Activated CD8-positive, alpha-beta T cell treated with anti-CD3 and anti-CD28 coated beads for 36 hours (primary cell): ENCODE measurements at places on chromosomes 1 and 21. TPM values are rescaled to one million over a fixed set of nuclear protein-coding genes. Genes with fewer than 3 reads are reported as not detected.

The EXOC8 gene
- 13.7 TPM for total RNA-seq

The ANGPTL3 gene
- not detected for total RNA-seq

The RXFP4 gene
- total RNA-seq = not detected

The ARHGEF16 gene
- not detected for total RNA-seq

The PPFIA4 gene
- 79.9 TPM for total RNA-seq

The ESPN gene
- total RNA-seq = 0.83 TPM

The NTNG1 gene
- total RNA-seq = 0.96 TPM

The PDZK1IP1 gene
- total RNA-seq = not detected

The SPRR4 gene
- not detected for total RNA-seq

The DNAH14 gene
- 2.3 TPM for total RNA-seq

The B3GALT6 gene
- 13.1 TPM for total RNA-seq

- peak; percentile 57 for DNase-seq
Observed at GRCh38 chr1:156508205-156508954, 7.8 kb upstream of the MEF2D start.

- no peak for DNase-seq
Observed at GRCh38 chr1:12457771-12458170, 160.2 kb downstream of the DHRS3 start.

DNA sequence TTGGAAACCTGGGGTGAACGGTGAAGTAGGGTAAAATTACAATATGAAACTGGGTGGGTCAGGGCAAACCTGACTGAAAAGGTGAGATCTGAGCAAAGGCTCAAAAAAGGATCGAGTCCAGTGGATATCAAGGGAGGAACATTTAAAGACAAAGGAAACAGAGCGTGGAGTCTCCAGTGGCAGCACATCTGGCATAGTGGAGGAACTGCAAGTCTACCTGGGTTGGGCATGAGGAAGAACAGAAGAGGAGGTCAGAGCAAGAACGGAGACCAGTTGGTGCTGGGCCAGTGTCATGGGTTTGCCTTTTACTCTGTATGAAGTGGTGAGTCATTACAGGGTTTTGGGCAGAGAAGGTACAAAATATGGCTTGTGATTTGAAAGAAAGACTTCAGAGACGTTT, 163.7 kb downstream of the NTPCR start:
- DNase-seq = no peak

DNA sequence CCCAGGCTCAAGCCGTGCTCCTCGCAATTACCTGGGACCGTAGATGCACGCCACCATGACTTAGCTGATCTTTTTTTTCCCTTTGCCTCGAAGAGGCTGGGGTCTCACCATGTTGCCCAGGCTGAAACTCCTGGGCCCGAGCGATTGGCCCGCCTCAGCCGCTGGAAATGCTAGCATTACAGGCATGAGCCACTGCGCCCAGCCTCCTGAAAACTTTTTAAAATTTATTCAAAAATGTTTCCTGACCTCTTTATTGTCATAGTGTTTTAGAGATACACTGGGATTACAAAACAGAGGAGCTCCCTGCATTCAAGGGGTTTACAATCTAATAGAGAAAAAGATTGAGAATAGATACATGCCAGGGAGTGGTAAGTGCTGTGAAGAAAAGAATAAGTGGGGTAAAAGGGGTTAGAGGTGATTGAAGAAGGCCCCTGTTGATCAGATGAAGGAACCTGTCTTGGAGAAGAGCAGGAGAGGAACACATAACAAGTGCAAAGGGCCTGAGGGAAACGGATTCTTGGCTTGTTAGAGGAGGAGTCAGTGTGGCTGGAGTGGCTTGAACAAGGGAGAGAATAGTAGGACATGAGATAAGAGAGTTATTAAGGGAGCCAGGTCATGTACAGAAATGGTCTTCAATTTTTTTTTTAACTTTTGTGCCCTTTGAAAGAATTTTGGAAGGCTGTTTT, 1.7 kb upstream of the TRIM33 start:
- no peak for DNase-seq

- DNase-seq = no peak
Observed at GRCh38 chr1:213284626-213285025, 233.6 kb downstream of the RPS6KC1 start.

GRCh38 chr1:182389619-182390047, 2.0 kb downstream of the GLUL start:
- DNase-seq = peak; percentile 5

- DNase-seq = no peak
Observed at GRCh38 chr1:191134796-191135195, 657.1 kb upstream of the BRINP3 start.

- DNase-seq = peak; percentile 46
Observed at GRCh38 chr1:2163205-2163604, 31.4 kb downstream of the FAAP20 start.

DNA sequence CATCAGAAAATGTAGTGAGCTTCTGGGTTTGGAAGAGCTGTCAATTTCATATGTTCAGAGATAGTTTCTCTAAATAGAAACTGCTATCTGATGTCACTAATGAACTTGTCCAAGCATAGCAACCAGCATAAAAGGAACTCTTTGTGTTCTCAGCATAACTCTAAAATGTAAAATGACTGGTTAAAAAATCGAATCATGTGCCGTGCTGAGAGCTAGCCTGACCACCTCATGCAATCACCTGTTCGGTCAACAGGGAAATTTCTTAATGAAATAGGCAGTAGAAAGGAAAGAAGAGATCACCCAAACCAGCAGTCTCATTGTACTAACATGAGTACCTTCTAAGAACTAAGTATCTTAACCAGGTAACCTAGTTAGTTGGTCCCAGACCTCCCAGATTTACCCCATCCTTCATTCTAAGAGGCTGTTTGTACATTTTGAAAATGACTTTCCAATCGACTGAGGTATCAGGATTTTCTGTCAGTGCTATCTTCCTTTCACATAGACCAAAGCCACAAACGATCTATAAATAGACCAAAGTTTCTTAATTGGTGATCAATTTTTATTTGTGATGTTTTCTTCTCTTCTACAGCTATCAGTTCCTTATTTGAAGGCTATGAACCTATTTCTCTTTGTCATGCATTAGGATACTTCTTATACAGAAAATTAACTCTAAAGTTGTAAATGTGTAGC, 147.3 kb downstream of the TLR5 start:
- DNase-seq = no peak

- DNase-seq = peak; percentile 20
Observed at GRCh38 chr1:245797592-245798348, 643.0 kb downstream of the KIF26B start.

- DNase-seq = peak; percentile 83
Observed at GRCh38 chr1:20058531-20058930, 11.5 kb upstream of the PLA2G5 start.

DNA sequence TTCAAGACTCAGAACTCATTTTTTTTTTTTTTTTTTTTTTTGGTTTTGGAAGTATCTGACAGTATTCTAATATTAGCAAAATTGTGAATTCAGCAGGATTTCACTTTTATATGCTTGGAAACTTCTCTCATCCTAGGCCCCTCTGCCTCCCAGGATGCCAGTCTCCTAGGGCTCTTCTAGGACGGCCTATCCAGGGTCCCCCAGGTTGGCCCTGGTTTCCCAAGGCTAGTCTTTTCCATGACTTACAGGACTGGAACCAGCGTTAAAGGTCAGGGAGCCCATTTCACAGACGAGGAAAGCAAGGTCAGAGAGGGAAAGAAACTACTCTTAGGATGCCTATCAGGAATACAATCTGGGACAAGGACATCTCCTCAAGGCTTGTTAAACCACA, 412.5 kb downstream of the PTPRU start:
- no peak for DNase-seq

- DNase-seq = no peak
Observed at GRCh38 chr1:145711213-145711651, 4.1 kb upstream of the PDZK1 start.

- DNase-seq = no peak
Observed at GRCh38 chr1:17488995-17489767, 49.7 kb upstream of the RCC2 start.

DNA sequence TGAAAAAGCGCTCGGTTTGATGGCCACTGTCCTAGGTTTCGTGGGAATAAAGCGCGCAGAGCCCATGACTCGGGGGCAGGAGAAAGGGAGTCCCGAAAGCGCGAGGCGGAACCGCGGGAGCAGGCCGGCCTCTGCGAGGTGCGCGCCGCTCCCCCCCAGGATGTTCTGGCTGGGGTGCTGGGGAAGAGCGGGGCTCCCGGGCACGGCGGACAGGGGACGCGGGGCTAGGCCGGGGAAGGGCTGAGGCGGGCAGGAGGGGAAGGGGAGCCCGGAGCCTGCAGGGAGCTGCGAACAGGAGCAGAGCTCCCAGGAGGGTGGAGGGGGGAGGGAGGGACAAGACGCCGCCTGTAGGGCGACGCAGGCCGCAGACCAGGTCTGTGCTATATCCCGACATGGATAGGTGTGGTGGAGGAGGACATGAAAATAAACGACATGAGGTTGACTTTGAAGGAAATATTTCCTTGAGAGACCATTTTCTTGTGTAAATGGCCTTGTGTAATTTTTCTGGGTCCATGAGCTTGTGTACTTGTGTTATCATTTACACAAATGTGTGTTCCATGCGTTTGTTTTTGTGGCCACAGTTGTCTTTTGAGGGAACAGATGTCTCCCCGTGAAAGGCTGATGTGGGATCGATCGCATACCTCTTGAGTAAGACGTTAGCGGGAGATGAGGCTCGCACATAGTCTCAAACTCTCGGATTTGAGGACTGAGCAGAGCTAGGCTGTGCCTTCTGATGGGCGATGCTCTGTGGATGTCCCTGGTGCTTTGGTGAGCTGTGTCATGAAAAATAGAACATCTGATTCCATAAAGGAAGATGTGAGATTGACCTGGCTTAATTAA, 1.3 kb downstream of the PCNT start:
- DNase-seq = peak; percentile 43

- peak; percentile 48 for DNase-seq
Observed at GRCh38 chr1:223670458-223671159, 5.1 kb upstream of the CAPN8 start.

DNA sequence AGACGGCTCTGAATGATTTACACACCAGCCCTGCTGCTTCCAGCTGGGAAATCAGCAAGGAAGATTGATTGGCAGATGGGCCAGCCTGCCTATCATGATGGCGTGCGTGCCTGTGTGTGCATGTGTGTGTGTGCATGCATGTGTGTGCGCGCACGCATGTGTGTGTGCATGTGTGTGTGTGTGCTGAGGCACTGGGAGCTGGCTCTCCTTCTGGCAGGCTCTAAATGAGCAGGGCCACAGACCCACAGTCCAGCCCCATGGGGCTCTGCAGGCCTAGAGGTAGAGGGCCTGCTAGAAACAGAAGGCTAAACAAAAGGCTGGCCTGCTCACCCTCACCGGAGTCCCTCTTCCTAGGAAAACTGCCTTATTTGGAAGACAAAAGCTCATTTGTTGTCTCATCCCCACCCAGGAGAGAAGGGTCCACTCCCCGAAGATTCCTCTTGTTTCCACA, 6.0 kb downstream of the KLHDC8A start:
- no peak for DNase-seq

DNA sequence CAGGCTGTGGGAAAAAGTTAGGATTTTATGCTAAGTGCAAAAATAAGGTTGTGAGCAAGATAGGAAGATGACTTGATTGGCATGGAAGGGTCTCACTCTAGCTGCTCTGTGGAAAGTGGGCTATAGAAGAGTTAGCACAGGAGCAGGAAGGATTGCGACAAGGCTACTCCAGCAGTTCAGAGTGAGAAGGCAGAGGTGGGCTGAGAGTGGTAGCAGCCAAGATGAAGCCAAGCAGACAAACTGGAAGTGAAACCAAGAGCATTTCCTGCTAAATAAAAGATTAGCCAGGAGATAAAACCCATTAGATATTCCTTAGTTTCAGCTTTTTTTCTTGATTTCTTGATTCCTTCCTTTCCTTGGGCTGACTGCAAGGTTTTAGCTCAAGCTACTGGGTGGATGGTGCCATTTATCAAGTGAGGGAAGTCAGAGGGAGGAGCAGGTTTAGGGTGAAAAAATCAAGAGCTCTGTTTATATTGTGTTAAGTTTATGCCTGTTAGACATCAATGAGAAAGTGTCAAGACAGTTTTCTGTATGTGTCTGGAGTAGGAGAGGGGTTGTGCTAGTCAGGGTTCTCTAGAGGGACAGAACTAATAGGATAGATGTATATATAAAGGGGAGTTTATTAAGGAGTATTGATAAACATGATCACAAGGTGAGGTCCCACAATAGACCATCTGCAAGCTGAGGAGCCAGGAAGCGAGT, 33.1 kb upstream of the ZNF644 start:
- no peak for DNase-seq

GRCh38 chr1:182567629-182568028, 21.4 kb downstream of the RNASEL start:
- no peak for DNase-seq
